Umbilical cord (tissue), 2 donors: ENCODE measurements at places on chromosomes 2 and 18. TPM values are rescaled to one million over a fixed set of nuclear protein-coding genes. Genes with fewer than 3 reads are reported as not detected.

The RPL37A gene
- total RNA-seq: 1,151 TPM

The GCA gene
- total RNA-seq: 11.8 TPM

The C2orf68 gene
- 23.6 TPM for total RNA-seq

The XPO1 gene
- total RNA-seq: 254 TPM

The SDC1 gene
- 55.4 TPM for total RNA-seq

The MYOM1 gene
- 42.6 TPM for total RNA-seq

The SLC5A7 gene
- total RNA-seq: 5.3 TPM

The SULT1C2 gene
- 6.5 TPM for total RNA-seq

The HOXD1 gene
- 0.48 TPM for total RNA-seq

The CPO gene
- total RNA-seq: not detected

The CYTIP gene
- total RNA-seq: 18.8 TPM

The CMPK2 gene
- 15.6 TPM for total RNA-seq

The ITM2C gene
- total RNA-seq: 128 TPM

The CCDC121 gene
- 10.6 TPM for total RNA-seq

The RNU2-63P gene
- total RNA-seq: not detected

The PLEK gene
- 22.9 TPM for total RNA-seq

The CIAO1 gene
- total RNA-seq: 49.1 TPM

The GPR148 gene
- total RNA-seq: 0.48 TPM

The FLACC1 gene
- total RNA-seq: 10.8 TPM

The SERPINB8 gene
- total RNA-seq: 25.3 TPM

The CELF4 gene
- 5.3 TPM for total RNA-seq

The CCDC74A gene
- total RNA-seq: not detected

The FEV gene
- not detected for total RNA-seq

The C2orf80 gene
- not detected for total RNA-seq

The UCN gene
- 1.4 TPM for total RNA-seq

The TMEM163 gene
- total RNA-seq: 3.4 TPM

The SOX11 gene
- 10.1 TPM for total RNA-seq

The DHRS9 gene
- 3.1 TPM for total RNA-seq

The KIF1A gene
- 2.2 TPM for total RNA-seq

The DYSF gene
- total RNA-seq: 2.9 TPM

The MERTK gene
- total RNA-seq: 8.4 TPM

The DPP10 gene
- 34.2 TPM for total RNA-seq

The ATP6V1C2 gene
- total RNA-seq: 0.72 TPM

The LRRC30 gene
- total RNA-seq: 3.4 TPM

The C1GALT1C1L gene
- total RNA-seq: 1.2 TPM

The NEU2 gene
- not detected for total RNA-seq

The NEURL3 gene
- not detected for total RNA-seq

The ALPP gene
- not detected for total RNA-seq

The UPP2 gene
- total RNA-seq: 0.24 TPM

The TMEM182 gene
- total RNA-seq: 20.2 TPM

The G6PC2 gene
- total RNA-seq: 0.24 TPM

The GPAT2 gene
- total RNA-seq: 2.6 TPM

The TRIM43 gene
- total RNA-seq: not detected

The TUBA3E gene
- total RNA-seq: not detected

The KYNU gene
- total RNA-seq: 4.3 TPM

The SERPINB13 gene
- 8.7 TPM for total RNA-seq

The PDE1A gene
- 6.5 TPM for total RNA-seq

The EML4 gene
- 84.0 TPM for total RNA-seq
